Ascending aorta (tissue), 2 donors: ENCODE measurements at places on chromosomes 3 and 15. TPM values are rescaled to one million over a fixed set of nuclear protein-coding genes. Genes with fewer than 3 reads are reported as not detected.

DNA sequence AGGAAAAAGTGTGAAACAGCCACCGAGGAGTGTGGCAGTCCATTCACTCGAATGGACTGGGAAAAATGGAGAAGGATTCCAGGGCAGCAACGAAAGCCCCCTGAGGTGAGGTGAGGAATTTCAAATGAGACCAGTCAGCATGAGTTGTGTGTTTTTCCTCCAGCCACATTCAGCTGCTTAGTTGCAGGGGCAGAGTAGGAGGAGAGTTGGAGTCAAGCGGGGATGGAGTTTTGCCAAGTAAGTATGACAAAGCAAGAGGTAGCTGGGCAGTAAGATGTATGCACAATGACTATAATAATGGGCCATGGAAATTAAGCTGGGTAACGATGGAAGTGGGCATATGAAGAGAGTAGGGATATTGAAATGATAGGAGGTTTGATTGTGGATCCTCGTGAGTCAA lies 64.4 kb downstream of the CCDC54 start:
- no peaks in the 10 kb centered on the region for H3K4me1 ChIP-seq
- H3K27me3 ChIP-seq: no peaks in the 10 kb centered on the region
- no peak overlapping the region for H3K27ac ChIP-seq

The SATB1 gene
- total RNA-seq: 7.7 TPM

DNA sequence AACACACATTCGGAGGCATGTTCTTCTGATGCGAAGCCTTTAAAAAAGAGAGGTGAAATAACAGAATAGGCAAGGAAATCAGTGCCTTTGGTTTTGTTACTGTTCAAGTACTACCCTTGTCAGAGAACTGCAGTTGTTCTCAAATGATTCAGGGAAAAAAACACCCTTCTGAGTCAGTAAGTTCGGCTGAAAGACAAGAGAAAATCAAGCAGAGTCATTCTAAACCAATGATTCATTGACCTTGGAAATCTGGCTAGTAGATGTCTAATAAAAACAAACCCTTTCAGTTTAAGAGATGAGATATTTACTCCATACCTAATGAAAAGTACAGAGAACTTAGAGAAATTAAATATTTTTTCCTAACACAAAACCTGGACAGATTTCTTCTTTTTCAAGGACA lies 72.7 kb upstream of the ABI3BP start:
- peaks cover 6% of the 10 kb centered on the region for H3K4me1 ChIP-seq
- H3K4me3 ChIP-seq: no peak overlapping the region
- H3K36me3 ChIP-seq: no peaks in the 10 kb centered on the region

GRCh38 chr15:88032787-88033186 lies 223.8 kb downstream of the NTRK3 start:
- H3K27me3 ChIP-seq: no peaks in the 10 kb centered on the region
- no peaks in the 10 kb centered on the region for H3K4me1 ChIP-seq
- no peaks in the 10 kb centered on the region for H3K36me3 ChIP-seq
- no peak for DNase-seq
